Testis (tissue), 5 donors: ENCODE measurements at places on chromosomes 7 and 10.
A peak's percentile ranks its signal among the peaks of the same experiment; 100 is the strongest.

DNA sequence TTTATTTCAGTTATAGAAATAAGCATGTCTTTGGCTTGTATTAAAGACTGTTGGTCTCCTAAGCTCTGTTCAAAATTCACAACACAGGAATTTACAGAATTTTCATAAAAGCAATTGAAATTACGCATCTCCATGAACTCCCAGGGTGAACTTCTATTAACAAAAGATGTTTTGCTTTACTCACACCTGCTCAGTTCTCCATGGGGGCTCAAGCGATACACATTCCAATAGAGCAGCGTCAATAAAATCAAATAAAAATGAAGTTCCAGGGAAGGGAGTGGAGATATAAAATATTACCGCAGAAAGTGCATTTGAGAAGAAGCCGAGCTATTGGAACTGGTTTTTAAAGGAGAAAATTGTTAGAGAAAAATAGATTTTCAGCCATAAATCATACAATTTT, 41.5 kb upstream of the ZNF438 start:
- DNase-seq, result no peak

- DNase-seq, result no peak
Measured at GRCh38 chr7:21757537-21758282, 188.0 kb downstream of the CDCA7L start.

DNA sequence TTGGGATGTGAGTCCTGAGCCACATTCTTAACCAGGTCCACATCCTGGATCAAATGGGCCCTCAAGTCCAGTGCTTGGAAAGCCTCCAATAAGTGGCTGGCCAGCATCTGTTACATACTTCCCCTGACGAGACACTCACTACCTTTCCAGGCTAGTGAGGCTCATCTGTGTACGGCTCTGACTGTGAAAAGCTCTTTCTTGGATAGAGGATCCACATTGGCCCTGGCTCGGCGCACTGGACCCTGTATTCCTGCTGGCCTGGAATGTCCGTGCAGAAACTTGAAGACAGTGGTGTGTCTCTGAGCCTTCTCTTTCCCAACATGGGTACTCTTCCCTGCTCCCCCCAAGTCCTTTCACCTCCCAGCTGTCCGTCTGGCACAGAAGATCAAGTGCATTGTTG, 35.5 kb downstream of the MYL10 start:
- no peak for DNase-seq

DNA sequence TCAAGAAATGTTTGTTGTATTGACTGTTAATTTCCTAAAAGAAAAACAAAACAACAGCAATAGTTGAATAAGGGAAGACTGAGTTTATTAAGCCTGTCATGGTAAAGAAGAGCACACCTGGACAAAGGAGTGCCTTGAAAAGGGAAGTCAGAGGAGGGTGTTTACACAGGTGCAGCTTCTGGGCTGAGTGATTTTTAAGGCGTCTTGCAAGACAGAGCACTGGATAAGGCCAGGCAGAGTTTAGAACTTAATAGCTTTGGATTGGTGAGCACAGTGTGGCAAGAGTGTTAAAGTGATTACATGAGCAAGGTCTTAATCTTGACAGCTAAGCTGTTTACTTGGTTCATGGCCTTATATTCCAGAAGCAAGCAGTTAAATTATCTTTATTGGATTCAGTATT, 423.2 kb downstream of the CNTNAP2 start:
- no peak for DNase-seq

- no peak for DNase-seq
Measured at GRCh38 chr7:121887634-121888033, 14.7 kb downstream of the PTPRZ1 start.

- DNase-seq, result peak; percentile 70
Measured at GRCh38 chr7:113710310-113711096, 208.3 kb downstream of the PPP1R3A start.

DNA sequence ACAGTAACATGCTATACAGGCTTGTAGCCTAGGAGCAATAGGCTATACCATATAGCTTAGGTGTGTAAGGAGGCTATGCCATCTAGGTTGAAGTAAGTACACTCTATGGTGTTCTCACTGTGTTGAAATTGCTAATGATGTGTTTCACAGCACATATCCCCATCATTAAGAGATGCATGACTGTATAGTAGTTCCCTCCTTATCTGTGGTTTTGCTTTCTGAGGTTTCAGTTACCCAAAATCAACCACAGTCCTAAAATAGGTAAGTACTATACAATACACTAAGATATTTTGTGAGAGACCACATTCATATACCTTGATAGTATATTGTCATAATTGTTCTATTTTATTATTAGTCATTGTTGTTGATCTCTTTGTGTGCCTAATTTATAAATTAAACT, 12.7 kb downstream of the FZD1 start:
- DNase-seq, result no peak

GRCh38 chr7:100156331-100157068, 2.0 kb downstream of the TRAPPC14 start:
- no peak for DNase-seq

DNA sequence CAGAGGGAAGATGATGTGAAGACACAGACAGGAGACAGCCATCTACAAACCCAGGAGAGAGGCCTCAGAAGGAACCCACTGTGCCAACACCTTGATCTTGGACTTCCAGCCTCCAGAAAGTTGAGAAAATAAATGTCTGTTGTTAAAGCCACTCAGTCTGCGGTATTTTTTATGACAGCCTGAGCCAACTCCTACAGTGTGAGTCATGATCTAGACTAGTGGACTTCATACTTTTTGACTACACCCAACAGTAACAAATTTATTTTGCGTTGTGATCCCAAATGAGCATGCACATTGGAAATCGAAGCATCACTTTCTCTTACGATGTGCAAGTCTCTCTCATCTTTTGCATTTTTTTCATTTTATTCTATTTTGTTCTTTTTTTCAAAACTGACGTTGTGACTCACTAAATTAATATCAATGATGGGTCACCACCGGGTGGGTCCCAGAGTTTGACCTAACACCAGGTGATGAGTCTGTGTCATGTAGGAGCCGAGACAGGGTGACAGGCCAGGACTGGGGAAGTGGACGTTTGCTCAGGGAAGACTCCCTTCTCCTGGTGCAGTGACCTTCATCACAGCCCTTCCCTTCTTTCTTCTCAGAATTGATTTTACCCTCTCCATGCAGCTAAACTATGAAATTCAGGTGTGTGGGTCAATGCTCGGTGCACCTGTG, 28.9 kb downstream of the PHYH start:
- no peak for DNase-seq

- DNase-seq, result no peak
Measured at GRCh38 chr7:10646194-10646593, 327.5 kb upstream of the PHF14 start.

DNA sequence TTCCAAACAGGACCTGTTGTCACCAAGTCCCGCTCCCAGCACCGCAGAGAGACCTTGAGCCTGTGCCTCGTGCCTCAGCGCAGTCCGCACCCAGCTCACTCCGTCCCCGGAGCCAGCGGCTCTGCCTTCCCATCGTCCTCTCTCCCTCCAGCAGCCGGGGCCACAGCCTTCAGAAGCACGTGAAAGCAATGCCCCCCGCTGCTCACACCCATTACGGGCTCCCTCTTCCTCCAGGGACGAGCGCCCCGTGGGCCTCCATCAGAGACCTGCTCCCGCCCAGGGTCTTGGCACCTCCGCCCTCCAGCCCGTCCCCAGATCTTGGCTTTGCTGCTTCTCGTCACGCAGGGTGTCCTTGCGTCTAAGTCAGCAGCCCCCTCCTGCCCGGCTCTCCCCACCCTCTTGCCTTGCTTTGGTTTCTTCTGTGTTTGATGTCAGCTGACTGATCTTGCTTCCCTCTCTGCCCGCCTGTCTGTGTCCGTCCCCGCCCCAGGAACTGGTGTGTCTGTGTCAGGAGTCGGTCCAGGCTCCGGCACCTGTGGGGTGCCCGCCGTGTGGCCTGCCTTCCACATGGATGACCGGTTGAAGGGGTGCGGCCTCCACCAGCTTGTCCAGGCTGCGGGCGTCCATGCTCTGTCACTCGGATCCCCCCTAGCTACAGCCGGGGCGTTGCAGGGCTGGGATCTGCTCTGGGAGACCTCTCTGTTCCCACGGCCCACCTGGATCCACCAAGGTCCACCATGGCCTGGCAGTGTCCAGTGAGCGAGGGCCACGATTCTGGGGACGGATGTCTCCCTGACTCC, 61.9 kb downstream of the FOXL3 start:
- DNase-seq, result no peak

DNA sequence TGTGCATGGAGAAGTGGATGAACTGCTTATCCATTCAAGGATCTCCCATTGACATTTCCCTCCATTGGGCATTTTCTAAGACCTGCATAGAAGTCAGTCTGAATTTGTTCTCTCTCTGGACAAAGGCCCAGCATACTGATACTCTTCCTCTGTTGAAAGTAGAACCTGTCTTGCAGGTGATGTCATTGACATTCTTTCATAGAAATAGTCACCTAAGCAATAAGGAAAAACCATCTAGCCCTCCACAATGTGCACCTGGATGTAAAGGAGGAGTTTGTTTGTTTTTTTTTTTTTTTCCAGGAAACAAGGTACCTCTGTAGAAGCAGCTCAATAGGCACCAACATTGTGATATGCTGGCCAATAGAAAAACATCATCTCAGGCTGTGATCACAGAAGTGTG, 150.4 kb downstream of the DPY19L1 start:
- DNase-seq, result no peak

- DNase-seq, result no peak
Measured at GRCh38 chr10:34121781-34122622, 693.1 kb downstream of the PARD3 start.
